ENCODE measurements at places on chromosomes 4 and X.

DNA sequence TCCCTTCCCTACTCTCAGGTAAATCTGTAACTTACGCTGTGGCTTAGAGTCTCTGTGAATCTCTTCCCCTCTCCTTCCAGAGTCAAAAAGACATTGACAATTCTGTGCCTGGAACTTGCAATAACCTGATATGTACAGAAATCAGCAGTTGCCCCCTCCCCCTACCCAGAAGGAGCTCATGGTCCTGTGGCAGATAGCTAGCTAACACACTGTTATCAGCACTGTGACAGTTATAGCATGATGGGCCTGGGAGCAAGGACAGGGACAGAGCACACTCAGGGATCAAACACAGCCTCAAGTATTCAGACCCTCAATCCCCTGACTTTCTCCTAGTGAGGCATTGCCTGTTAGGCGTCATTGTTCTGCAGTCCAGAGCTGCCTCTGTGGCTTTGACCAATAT lies 18.7 kb upstream of the MAGEA10 start:
- DNase-seq, result no peak

GRCh38 chr4:186758929-186759682 lies 35.5 kb upstream of the FAT1 start:
- DNase-seq, result no peak

DNA sequence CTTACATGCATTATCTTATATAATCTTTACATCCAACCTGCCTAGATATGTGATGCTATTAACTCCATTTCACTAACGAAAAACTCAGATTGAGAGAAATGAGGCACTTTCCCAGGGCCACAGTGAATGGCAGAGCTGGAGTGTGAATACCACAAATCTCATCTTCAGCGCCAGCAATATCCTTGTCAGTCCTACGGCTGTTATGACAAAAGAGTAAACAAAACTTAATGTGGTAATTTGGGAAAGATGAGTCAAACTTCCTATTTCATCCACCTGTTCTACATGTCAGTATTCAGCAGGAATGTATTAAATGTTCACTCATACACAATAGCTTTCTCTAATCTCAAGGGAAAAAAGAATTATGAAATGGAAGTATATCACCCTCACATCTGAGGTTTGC lies 56.9 kb downstream of the FAT1 start:
- DNase-seq, result no peak

DNA sequence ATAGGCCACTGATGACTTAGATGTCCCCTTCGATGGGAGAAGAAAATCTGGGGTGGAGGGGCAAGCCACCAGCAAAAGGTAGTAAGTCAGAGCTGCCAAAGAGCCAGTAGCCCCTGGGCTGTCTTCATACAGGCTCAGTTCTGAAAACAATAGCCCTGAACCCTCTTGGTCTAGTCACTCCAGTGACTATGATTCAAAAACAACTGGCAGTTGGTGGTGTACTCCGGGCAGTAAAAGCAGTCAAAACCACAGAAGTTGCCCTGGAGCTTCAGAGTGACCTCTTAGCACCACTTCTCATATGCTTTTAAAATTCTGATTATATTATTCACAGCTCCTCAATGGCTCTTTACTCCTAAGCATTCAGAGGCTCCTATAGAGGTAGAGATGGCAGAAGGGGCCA lies 164.3 kb upstream of the MAMLD1 start:
- no peak for DNase-seq

DNA sequence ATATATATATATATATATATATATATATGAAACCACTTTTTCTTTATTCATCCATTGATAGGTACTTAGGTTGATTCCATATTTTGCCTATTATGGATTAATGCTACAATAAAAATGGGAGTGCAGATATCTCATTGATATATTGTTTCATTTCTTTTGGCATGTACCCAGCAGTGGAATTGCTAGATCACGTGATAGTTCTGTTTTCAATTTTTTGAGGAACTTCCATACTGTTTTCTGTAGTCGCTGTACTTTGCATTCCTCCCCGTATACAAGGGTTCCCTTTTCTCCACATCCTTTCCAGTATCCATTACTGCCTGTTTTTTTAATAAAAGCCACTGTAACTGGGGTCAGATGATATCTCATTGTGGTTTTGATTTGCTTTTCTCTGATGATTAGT lies 124.6 kb downstream of the GABRB1 start:
- no peak for DNase-seq

- no peak for DNase-seq
These were observed 10.1 kb downstream of the GDPD2 start for GRCh38 chrX:70432936-70433847.

- DNase-seq, result no peak
These were observed 14.8 kb downstream of the SHROOM3 start for GRCh38 chr4:76449833-76450232.

DNA sequence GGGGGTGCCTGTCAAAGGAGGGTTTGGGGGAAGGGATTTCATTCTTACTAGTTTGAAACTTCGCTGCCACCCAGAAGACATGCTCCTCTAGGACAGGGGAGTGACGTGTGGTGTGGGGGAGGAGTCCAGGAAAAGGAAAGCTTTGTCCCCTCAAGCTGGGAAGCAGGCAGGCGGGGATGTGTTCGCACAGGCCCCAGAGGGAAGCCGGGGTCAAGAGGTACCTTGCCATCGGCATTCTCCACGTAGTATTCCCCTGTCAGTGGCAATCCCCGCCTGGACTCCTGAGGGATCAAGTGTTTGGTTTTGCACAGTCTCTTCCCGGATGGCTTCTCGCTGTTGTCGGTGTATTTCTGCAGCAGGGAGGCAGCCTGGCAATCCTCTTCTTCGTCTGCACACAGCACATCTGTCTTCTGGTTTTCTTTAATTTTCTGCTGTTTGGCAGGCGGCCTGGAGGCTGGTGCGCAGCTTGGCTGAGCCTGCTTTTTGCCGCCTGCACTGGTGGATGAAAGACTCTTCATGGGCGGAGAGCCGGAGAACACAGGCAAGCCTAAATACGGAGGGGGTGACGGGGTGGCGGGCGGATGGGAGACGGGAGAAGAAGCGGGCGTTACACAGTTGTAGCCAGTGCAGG lies 35.1 kb downstream of the BCOR start:
- no peak for DNase-seq

GRCh38 chr4:89562746-89563145 lies 255.1 kb upstream of the GPRIN3 start:
- DNase-seq, result no peak

DNA sequence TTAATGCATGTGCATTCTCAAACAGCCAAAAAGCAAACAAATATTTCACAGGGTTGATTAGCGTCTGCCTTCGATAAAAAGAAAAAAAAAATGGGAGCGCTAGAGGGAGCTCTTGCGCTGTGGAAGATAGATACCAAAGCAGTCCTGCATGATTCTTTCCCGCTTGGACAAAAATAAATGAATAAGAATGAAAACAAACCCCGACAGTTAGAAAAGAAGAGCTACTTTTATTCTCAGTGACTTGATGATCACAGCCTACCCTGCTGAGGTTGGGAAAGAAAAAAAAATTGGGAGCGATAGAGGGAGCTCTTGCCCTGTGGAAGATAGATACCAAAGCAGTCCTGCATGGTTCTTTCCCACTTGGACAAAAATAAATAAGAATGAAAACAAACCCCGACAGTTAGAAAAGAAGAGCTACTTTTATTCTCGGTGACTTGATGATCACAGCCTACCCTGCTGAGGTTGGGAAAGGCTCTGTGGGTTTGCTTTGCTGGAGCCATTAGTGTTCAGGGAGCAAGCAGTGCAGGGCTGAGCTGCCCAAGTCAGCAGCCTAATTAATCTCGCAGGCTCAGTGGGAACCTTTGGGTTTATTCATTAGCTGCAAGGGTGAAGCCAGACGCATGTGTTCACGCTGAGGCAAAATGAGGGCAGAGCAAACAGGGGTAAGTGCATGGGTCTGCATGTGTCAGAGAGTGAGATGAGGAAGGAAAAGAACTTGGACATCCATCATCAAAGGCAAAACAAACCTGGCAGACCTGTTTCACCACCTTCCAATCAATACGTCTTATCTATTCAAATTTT lies 249.3 kb upstream of the PRKX start:
- DNase-seq, result no peak

GRCh38 chr4:173446416-173446815 lies 47.5 kb upstream of the SCRG1 start:
- DNase-seq, result no peak

GRCh38 chr4:1409079-1409478 lies 2.8 kb upstream of the NKX1-1 start:
- DNase-seq, result no peak

DNA sequence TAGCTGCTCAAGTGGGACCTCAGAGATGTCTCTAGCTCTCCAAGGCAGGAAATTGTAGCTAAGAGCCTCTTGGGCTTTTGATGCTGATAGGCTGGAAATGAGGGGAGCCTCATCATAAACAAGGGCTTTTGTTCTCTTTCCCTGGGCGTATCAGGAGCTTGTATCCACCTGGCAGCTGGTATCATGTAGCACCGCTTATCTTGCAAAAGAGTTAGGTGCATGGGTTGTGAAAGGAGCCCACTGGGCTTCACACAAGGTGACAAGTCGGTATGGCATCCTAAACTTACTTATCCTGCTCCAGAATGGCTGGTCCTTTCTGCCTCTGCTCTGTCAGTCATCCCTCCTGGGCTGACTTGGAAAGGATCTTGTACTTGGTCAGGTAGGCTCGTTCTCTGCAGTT lies 565.8 kb downstream of the GRXCR1 start:
- DNase-seq, result no peak

DNA sequence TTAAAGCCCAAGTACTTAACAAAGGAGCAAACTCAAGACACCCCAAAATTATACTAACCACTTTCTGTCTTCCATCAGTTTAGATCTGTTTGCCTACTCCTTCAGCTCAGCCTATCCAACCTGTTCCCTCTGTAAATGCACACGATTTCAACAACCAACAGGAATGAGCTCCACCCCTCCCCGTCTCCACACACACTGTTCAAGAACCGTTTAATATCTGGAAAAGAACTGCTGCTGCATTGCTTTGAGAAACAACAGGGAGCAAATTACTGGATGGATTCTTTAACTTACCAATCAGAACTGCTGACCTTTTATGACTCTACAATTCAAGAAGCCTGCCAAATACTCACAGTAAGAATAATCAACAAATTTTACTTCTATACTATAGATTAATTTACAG lies 87.0 kb downstream of the FBXW7 start:
- no peak for DNase-seq

DNA sequence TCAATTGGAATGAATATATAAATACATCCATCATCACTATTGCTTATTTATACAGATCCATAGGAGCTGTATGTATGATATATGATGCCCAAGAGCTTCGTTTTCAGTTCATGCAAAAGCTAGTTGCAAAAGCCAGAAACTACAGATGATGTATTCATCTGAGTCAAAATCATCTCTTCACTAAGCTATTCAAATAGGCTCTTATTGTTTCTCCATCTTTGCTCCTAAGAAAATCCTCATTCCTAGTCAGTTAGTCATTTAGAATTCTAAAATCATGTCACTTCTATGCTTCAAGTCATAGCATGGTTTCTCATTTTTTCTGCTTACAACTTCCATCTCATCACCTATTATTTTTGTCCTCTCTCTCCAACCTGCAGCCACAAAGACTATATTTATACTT lies 300.1 kb upstream of the TRAM1L1 start:
- no peak for DNase-seq

GRCh38 chr4:1419708-1420107 lies 13.5 kb upstream of the NKX1-1 start:
- no peak for DNase-seq

DNA sequence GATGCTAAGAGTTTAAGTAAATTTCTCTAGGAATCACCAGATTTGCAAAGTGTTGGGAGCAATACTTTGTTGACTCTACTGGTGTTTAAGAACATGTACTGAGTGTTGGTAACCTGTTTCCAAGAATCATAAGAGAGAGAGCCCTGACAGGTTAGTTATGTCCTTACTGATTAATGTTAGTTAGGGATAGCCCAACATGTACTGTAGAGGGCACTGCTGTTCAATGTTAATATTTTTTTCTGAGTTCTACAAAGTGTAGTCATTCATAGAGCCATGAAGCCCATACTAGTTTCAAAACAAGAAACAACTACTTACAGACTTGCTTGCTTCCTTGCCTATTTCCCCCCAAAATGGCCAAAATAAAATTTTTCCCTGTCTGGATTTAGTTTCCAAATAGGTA lies 11.9 kb downstream of the TMPRSS11D start:
- DNase-seq, result no peak

DNA sequence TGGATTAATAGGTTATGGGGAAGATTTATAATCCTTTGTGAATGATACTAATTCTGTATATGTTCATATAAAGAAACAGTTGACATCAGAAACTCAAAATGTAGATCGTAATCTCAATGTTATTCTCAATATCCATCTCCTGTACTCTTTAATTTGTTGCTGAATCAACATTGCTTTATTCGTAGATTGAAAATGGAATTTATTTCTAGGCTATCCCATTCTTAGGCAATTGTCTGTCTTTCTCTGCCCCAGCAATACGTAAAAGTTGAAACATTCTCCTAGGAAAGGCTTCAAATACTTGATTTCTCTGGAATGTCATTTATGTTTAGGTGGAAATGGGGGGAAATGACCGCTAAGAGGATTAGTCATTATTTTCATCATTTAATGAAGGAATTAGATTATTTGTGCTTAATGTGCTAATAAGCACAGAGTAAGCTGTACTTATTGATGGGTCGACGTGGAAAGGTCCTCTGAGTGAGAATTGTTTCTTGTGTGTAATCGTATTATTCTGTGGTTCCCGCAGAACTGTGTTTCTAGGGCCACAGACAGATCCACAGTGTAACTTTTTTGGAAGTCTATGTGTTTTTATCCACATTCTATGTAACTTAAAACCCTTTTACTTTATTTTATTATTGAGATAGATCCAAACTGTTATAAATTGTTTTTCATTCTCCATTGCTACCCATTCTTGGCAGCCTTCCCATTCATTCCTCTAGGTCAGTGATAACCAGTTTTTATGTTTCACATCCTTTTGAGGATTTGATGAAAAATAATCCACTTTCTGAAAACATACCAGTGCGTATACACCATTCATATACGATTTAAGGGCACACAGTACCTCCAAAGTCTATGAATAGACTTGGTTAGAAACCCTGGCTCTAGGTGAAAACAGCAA lies 262.9 kb downstream of the ARHGAP10 start:
- no peak for DNase-seq

- DNase-seq, result no peak
These were observed 411.9 kb upstream of the EDA2R start for GRCh38 chrX:67050760-67051159.
